ENCODE measurements at places on chromosomes 1 and 21. TPM values are rescaled to one million over a fixed set of nuclear protein-coding genes. Genes with fewer than 3 reads are reported as not detected.

ZFP69B gene
- 2.2 TPM for total RNA-seq

RXRG gene
- total RNA-seq = 0.17 TPM

FASLG gene
- total RNA-seq = not detected

PRKAA2 gene
- 3.0 TPM for total RNA-seq

IL19 gene
- not detected for total RNA-seq

PTAFR gene
- 0.15 TPM for total RNA-seq

CELA3B gene
- total RNA-seq = not detected

CNR2 gene
- total RNA-seq = not detected

ACTL8 gene
- not detected for total RNA-seq

ZMYND12 gene
- total RNA-seq = 0.29 TPM

AMPD1 gene
- total RNA-seq = not detected

RPS6KA1 gene
- total RNA-seq = 1.0 TPM

ZBTB37 gene
- 7.6 TPM for total RNA-seq

C1orf35 gene
- total RNA-seq = 11.7 TPM

PLA2G2D gene
- total RNA-seq = not detected

TMEM79 gene
- 1.3 TPM for total RNA-seq

F5 gene
- total RNA-seq = not detected

BCAN gene
- total RNA-seq = not detected

LCK gene
- total RNA-seq = not detected
